Kidney epithelial cell (primary cell): ENCODE measurements at places on chromosomes 6 and 20. TPM values are rescaled to one million over a fixed set of nuclear protein-coding genes. Genes with fewer than 3 reads are reported as not detected.

TUBE1 gene
- 24.7 and 37.0 TPM in 2 replicates for total RNA-seq

PEX7 gene
- 11.9 and 17.8 TPM in 2 replicates for total RNA-seq

DNA sequence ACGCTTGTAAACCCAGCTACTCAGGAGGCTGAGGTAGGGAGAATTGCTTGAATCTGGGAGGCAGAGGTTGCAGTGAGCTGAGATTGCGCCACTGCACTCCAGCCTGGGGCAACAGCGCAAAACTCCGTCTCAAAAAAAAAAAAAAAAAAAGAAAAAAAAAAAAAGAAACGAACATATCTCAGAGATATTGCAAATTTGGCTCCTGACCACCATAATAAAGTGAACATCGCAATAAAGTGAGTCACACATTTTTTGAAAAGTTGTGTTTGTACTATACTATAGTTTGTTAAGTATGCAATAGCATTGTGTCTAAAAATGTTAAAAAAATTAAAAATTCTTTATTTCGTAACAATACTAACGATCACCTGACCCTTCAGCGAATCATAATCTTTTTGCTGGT, 13.3 kb downstream of the RSPH9 start:
- no peak for DNase-seq

SCUBE3 gene
- 1.4 and 1.8 TPM in 2 replicates for total RNA-seq

DNA sequence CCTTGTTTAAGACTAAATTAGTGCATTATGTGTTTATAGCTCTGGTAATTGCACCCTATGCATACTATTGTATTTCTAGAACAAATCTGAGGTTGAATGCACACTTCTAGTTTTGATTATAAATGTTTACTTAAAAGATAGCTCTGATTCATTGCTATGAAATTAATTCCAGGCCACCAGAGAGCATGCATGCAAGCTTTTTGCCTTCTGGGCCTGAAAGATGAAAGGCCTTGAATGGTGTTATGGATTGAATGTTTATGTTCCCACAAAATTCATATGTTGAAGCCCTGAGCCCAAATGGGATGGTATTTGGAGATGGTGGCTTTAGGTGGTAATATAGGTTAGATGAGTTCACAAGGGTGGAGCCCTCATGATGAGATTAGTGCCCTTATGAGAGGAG, 695.0 kb upstream of the MAP3K7 start:
- DNase-seq: no peak

SLC13A3 gene
- 2.6 and 3.4 TPM in 2 replicates for total RNA-seq

DNA sequence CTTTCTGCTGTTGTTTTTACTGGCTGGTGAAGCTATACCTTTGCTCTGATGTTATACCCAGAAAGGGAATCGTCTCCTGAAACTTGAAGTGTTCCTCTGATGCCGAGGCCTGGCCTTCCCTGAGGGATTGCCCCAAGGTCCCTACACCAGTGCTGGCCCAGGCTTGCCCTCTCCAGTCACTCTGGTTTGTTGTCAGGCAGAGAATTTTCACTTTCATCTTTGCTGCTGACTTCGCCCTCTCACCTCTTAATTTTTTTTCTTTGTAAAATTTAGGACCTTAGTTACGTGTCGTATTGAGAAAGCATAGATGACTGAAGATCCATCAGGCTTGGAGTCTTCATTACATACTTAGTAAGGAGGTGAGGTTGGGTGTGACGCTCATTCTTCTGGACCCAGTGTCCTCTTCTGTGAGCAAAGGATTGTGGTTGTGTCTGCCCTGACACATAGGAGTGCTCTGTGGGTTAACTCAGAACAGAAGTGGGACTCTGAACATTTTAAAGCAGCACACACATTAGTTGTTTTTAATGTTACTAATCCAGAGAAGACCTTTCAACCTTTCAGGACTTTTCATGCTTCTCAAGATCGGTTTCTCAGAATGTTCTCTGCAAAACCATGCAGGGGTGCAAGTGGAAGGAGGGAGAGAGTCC, 45.4 kb downstream of the TULP4 start:
- DNase-seq: no peak

- DNase-seq: no peak
Observed at GRCh38 chr20:44805979-44806620, 4.2 kb downstream of the RIMS4 start.

- DNase-seq: no peak
Observed at GRCh38 chr6:31541059-31541657, 645 bp downstream of the DDX39B start.

DNA sequence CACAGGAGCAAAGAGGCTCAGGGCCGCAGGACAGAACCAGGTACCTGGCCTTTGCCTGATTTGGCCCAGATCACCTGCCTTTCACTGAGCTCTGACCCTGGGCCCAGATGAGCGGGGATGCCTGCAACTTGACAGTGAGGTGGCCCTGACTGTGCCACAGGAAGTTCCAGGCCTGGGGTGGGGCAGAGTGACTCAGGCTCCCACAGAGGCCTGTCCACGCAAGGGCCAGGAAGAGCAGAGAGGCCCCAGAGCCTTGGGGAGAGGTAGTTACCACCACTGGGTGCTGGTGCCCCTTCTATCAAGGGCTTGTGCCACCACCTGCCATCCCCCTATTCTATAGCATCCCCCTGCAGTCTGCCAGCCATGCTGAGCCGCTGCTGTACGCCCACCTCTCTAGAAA, 4.1 kb upstream of the NOL4L start:
- no peak for DNase-seq

DNA sequence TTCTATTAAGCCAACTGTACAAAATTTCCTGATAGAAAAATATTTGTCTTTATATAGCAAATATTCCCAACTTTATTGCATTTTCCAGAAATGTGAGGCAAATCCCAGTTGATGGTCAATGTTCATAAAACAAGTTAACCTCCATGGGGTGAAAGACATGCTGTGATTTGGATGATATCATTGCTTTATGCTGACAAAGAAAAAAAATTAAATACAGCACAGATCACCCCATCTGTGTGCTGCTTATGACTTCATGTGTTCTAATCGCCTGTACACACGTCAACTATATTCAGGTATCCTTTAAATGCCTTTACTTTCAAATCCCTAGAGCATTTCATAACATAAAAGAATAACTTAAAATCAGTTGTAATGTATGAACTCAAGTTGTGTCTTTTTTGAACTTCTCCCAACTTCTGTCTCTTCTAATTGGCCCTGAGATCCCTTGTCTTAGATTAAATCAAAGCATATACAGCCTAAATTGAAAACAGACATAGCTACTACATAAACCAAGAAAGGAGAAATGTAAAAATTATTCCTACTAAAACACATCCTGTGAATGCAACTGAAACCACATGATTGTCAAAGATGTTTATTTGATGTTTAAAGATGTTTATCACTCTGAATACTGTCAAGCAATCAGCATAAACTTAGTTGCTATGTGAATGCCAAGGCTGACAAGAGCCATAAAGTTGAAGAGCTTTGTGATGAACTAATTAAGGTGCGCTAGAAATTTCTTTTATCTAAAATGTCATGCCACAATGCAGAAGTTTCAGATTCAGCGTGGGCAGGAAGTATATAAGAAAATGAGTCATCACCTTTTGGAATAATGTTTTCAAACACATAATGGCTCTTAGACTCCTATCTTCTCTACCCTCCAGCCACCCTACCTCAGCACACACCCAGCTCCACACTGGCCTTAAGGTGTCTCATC, 68.7 kb downstream of the FILIP1 start:
- no peak for DNase-seq

MAP7 gene
- total RNA-seq: 16.0 and 17.6 TPM in 2 replicates

GRCh38 chr6:45630314-45630713, 252.6 kb upstream of the SUPT3H start:
- no peak for DNase-seq

TMC2 gene
- not detected in 2 replicates for total RNA-seq

DNA sequence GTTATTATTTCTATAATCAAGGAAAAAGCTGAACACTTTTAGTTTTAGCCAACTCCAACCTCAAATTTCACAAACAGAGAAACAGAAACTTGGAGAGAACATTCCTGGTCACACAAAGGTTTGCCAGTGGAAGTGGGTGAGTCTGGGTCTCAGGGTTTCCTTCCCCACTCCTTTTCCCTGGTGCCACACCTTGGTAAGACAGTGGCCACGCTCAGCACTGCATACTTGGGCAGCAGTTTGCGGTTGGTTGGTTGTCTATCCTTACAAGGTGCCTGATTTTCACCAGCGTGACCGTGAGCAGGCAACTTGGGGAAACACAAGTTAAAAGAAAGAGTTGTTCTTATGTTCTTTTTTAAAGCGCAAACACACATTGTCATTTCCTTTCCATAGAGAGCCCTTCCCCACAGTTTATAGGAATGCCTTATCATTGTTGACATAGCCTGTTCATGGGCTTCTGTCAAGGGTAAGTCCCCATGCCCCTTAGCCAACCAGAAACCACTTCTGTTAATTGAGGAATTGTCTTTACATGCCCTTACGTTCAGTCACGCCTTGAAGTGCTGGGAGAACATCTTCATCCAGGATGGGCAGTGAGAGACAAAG, 82.2 kb downstream of the RIN2 start:
- DNase-seq: no peak

FHL5 gene
- total RNA-seq: not detected in 2 replicates

CD24 gene
- 562 and 578 TPM in 2 replicates for total RNA-seq

DNA sequence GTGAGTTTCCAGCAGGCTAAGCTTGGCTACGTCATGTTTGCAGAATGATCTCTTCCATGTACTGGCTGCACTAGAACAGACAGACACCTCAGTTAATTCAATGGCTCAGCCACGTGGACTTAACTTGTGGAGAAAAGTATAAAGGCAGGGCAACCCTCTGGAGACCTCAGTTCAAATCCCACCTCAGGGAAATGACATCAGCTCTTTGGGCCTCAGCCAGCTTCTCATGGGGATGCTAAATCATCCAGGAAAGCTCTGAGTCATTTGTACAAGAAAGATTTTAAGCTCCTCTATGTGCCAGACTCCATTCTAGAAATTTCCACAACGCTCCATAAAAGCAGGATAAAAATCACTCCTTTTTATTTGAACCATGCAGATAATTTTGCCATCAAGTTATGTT, 128.5 kb upstream of the SALL4 start:
- peak; percentile 42 for DNase-seq

BPIFB4 gene
- total RNA-seq: not detected in 2 replicates
